ENCODE measurements at places on chromosomes 3 and 15.

- no peak for DNase-seq
Measured at GRCh38 chr15:75114796-75115195, 86.9 kb upstream of the C15orf39 start.

- DNase-seq: no peak
Measured at GRCh38 chr3:197216169-197216860, 82.1 kb downstream of the DLG1 start.

DNA sequence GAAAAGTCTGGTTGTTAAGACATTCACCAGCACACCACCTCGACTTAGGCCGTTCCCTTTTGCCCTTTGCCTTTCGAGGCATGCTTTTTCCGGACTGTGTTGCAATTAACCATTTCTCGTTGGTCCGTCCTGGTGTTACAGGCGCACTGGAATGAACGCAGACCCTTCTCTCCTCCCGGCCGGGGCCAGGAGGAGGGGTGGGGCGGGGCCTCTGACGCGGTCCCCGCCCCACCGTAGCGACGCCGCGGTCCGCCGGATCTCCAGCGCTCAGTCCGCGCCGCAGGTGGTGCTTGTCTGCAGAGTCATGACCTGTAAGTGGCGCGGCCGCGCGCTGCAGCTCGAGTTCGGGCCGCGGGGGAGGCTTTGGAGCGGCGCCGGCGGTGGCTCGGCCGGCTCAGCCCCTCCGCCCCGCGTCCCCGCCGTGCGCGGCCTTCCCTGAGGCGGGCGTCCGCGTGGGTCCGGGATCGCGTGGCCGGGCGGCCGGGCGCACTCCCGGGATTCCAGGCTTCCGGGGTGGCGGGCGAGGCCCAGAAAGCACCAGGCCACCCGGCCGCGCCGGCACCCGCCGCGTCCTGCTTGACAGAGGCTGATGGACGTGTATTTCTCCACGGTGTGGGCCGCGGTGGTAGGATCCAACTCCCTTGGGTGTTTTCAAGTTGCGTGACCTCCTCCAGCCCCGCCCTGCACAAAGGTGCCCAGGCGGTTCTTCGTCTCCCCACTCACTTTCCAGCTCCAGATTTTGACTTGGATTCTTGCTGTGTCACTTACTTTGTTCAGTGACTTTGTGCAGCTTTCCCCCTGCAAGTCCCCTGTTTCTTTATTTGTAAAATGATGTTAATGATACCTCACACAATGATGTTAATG is at the start of gene NIT2:
TSS of gene NIT2 (plus strand) at position 270 of the 864 bp plus-strand sequence. CDS start at position 305, 35 bp downstream.
- peak; percentile 85 for DNase-seq

DNA sequence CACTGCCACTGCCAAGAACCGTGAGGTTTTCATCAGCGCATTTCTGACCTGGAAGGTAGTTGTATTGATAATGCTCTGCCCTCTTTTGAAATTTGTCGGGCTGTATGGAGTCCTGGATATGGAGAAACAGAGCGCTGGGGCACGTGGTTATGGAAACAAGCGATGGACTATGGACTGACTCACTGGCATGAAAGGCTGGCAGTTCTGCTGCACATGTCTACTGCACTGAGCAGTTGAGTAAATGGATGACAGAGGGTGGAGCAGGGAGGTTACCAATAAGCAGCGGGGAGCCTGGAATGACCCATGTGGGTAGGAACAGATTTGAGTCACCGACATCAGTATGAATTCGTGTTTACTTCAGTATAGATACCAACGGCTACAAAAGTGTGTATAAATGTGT is 429.5 kb downstream of the OCA2 start:
- peak; percentile 8 for DNase-seq

DNA sequence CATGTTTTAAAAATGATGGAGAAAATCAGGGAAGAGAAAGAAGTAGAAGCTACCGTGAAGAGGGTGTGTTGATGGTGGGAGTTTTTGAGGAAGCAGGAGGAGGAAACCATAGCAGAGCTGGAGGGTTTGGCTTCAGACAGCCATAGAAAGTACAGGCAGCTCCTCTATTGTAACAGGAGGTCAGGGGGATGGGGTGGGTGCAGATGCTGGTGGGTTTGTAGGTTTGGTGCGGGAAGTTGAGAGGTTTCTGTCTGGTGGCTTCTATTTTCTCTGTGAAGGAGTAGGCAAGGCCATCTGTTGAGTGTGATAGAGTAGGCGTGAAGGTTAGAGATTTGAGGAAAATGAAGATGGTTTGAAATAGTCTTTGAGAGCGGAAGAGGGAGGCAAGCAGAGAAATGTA is 97.7 kb upstream of the TBC1D5 start:
- no peak for DNase-seq
